ENCODE measurements at places on chromosomes 2 and 18.

DNA sequence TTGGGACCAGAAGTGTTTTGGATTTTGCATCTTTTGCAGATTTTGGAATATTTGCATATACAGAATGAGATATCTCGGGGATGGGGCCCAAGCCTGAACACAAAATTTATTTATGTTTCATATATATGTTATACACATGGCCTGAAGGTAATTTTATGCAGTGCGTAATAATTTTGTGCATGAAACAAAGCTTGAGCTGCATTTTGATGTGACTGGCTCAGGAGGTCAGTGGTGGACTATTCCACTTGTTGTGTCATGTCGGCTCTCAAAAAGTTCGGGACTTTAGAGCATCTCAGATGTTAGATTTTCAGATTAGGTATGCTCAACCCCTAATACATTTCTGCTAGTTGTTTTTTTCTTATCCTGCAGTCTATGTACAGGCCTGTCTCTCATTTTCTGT lies 145.4 kb downstream of the FAM210A start:
- no peak for DNase-seq

DNA sequence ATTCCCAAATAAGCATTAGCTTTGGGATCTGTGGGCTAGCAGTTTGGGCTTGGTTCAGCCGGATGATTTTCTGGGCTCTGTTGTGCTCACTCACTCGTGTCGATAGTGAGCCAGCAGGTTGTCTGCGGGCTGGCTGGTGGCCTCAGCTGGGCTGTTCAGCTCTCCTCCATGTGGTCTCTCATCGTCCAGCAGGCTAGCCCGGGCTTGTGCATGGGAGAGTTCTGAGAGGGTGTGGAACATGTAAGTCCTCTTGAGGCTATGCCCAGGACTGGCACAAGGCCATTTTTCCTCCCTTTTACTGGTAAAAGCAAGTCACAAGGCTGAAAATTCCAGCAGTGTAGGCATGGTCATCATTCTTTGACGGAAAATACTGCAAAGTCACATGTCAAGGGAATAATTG lies 38.5 kb downstream of the NTSR2 start:
- no peak for DNase-seq

GRCh38 chr2:153595939-153596338 lies 117.4 kb upstream of the RPRM start:
- no peak for DNase-seq

DNA sequence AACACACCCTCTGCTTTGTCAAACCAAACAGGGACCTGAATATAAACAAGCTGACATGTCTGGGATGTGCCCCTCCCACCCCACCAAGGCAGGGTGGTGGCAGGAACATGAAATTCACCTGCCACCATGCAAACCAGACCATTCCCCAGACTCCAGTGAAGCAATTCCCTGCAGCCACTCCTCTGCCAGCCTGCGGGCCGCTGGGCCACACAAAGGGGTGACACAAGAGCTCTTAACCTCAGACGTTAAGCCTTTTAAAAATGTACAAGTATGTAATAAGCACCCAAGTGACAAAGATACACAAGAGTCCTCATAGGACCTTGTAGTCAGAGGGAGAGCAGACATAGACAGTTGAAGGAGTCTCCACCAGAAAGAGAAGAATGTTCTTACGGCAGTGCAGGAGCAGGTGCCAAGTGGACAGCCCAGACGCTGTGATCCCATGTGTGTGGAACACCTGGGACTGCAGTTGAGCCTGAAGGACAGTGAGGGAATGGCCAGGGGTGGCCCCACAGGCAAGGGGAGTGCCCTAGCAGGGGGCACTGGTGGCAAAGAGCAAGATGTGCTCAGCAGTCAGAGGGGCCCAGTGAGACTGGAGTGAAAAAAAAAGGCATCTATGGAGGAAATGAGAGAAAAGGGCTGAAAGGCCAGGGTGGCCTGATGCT lies 36.9 kb downstream of the CRACDL start:
- no peak for DNase-seq
